NCI-H510A treated with DMSO at 0.1 percent for 48 hours (cell line): ENCODE measurements at places on chromosomes 1 and 21.

GRCh38 chr21:38768471-38769063 is 37.2 kb upstream of the ETS2 start:
- DNase-seq, result no peak

GRCh38 chr1:178931858-178932551 is 61.1 kb upstream of the ANGPTL1 start:
- DNase-seq, result no peak

DNA sequence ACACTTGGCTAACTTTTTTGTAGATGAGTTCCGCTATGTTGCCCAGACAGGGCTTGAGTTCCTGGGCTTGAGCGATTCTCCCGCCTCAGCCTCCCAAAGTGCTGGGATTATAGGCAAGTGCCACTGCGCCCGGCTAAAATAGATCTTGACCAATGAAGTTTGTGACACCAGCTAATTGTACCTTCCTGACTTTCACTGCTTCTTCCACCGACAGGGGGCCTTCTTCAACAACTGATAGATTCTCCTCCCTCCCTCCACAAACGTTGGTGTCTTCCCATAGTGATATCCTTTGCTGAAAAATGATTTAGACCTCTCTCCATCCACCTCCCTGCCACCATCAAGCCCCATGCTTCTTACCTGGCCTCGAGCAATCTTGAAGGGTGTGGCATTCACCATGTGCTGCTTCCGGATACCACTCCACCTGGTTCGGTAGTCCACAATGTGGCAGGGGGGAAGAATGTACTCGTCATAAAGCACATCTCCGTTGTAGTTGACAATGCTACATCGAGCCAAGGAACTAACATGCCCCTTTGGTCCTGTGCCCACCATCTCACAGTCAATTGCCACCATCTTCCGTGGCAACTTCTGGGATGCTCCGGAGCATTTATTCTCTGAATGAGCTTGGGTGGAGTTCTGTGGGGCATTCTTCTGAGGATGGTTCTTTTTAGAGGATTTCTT is 1.6 kb upstream of the METTL25B start:
- DNase-seq, result peak; percentile 79

- no peak for DNase-seq
These were observed 38.0 kb upstream of the HLX start for GRCh38 chr1:220841293-220841692.

GRCh38 chr1:10824821-10825540 is 28.5 kb upstream of the CASZ1 start:
- no peak for DNase-seq

DNA sequence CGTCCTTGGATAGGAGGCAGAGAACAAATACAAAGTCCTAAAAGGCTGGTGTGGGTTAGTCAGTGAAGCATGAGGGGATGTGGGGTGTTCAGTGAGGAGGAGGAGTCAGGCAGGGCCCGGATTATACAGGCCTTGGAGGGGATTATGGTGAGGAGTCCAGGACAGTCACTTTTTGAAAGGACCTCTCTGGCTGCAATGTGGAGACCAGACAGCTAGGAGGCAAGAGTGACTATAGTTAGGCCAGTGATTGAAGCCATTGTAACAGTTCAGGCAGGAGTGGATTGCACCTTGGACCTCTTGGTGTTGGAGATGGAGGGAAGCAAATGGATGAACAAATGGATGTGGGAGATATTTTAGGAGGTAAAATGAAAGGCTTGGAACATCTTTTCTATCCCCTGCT is 115.8 kb downstream of the C1orf94 start:
- DNase-seq, result no peak

DNA sequence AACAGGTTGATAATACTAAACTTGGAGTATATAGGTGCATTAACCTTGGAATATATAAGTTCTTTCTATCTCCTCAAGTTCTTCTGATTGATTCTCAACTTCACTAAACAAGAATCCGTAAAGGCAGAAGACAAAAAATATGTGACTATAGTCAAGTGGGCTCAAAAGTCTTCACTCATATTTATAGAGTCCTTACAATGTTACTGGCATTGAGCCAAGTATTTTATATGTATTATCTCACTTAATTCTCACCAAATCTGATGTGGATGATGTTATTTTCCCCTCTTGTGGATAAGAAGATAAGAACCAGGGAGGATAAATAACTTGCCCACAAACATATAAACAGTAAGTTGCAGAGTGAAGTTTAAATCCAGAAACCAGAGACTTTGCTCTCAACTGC is 486.9 kb downstream of the LRRIQ3 start:
- DNase-seq, result no peak

DNA sequence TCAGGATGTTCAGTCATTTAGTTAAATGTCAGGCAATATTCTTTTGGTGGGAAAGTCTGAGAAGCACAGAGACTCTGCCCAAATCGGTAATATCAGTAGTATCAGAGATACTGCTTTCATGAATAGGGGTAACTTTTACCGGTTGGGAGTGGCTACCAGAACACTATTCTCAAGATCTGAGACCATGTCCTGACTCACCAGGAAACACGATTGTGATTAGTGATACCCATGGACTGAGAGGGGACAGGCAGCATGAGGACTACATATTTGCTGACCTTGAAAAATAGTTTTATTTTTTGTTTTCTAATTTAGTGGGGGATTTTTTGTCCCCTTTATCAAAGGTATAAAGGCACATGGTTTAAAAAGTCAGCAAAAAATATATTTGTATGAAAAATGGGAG is 76.0 kb upstream of the NEK2 start:
- no peak for DNase-seq

DNA sequence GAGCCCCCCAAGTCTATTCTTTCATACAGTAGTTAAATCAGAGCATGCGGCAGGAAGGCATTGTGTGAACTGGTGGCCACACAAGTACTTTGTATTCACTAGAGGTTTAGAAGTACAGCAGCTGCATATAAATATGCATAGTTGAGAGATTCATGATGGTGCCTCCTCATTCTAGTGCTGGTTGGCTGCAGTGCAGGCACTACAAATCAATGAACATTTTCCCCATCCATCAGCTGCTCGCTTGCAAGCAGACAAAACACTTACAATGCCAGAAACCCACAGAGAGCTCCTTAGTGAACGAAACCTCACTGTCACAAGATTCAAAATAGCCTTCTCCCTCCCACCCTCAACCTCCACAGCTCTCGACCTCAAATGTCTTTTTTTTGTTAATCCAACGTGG is 726.2 kb downstream of the USP25 start:
- DNase-seq, result no peak

DNA sequence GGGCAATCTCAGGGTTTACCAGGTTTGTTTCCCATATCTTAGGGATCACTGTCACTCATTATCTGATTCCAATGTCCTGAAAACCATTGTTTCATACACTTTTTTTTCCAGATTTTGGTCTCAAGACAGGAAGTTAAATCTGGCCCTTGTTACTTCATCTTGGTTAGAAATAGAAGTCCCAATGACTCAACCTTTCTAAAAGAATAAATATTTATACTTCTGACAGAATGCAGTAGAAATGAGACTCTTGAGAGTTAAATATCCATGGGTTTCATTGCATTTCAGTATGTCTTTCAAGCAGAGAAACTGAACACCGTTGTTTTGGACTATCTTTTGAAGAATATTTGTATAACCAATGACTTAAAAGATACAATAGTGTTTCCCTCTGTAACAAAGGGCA is 19.8 kb upstream of the VCAM1 start:
- DNase-seq, result no peak

DNA sequence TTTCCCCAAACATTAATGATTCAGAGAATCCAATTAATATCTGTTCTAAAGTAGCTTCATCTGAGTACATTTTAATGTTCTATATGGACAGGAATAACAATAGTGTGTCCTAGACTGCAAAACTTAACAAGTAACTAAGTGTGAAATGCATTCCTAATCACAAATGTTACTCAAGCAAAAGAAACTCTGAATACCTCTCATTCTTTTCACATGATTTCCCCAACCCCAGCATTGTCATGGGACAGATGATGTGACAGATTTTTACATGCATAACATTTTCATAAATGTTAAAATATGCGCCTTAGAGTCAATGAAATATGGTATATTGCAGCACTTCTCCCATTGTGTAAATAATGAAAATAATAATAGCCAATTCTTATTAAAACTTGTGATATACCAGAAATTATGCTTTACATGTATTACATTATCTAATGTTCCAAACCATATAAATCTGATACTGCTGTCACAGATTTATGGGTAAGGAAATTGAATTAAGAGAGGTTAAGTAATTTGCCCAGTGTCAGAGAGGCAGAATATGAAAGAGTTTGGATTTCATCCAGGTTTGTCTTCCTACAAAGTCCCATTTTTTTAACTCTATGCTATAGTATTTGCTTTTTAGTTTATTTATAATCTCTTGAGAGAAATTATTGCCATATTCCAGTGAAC is 269.4 kb downstream of the LRRC7 start:
- DNase-seq, result no peak

GRCh38 chr21:37496972-37497371 is 130.4 kb downstream of the DYRK1A start:
- DNase-seq, result no peak

DNA sequence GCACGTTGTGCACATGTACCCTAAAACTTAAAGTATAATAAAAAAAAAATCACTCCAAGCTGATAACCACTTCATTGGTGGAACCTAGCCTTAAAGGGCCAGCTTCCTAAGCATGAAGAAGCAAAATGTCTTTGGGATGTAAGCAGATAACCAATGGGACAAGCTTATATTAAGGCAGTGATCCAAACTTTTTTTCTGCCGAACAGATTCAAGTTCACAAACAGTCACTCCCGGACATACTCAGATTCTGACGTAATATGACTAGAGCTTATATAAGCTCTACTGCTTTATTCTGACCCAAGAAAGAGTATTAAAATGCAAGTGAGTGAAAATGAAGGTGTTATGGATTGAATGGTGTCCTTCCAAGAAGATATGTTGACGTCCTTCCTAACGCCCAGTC is 44.9 kb upstream of the HIVEP3 start:
- no peak for DNase-seq

GRCh38 chr21:44844256-44844655 is 26.4 kb upstream of the SUMO3 start:
- DNase-seq, result no peak

DNA sequence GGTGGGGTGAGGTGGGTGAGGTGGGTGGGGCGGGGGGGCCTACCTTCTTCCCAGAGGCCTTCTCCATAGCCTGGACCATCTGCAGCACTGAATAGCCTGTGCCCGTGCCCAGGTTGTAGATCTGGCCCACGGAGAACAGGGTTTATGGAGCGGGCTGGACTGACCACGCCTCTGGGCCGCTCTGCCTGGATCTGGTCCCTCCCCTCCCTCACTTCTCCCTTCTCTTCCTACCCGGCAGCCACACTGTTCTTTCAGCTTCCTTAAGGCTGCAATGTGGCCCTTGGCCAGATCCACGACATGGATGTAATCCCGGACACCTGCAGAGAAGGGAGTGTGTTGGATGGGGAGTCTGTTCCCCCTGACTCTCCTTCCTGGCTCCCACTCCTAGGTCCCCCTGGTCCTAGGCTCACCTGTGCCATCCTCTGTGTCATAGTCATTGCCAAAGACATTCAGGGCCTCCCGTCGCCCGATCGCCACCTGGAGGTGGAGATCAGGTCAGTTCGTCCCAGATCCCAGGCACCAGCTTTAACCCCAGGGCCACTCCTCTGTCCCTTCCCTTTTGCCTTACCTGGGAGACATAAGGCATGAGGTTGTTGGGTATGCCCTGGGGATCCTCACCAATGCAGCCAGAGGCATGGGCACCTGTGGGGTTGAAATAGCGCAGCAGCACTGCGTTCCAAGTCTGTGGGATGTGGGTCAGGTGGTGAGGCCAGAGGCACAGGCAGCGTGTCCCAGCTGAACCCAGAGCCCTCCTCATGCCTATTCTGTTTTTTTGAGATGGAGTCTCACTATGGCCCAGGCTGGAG is 3.9 kb downstream of the GALE start:
- no peak for DNase-seq

DNA sequence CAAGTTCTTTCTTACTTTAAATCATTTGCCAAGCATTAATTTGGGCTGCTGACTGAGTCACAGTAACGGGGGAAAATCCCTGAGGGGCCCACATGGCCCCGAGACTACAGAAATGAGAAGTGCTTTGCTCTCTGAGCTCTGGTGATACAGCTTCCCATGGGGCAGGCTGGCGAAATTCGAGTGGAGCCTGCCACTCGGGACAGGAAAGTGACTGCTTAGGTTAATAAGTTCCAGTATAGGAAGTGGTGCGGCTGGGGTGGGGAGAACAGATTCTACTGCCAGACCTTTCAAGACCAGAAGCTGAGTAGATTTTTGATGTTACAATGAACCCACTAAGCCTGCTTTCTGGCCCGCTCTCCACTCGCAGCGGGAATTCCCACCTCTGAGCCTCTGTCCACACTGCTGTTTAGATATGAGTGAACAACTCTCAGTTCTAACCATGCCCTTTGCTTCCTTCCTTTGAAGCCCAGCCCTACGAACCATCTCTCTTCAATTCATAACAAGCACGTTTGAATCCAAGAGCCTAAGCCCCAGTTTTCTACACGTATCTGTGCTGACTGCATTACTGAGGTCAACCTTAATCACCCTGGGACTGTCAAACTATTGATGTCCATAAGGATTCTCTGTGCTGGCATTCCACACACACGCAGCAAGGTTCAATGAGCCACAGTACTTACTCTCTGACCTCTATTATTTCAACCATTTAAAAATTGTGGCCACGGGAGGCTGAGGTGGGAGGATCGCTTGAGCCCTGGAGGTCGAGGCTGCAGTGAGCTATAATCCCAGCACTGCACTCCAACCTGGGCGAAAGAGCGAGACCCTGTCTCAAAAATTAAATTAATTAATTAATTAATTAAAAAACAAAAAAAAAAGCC is 9.6 kb downstream of the ZBTB17 start:
- DNase-seq, result no peak

DNA sequence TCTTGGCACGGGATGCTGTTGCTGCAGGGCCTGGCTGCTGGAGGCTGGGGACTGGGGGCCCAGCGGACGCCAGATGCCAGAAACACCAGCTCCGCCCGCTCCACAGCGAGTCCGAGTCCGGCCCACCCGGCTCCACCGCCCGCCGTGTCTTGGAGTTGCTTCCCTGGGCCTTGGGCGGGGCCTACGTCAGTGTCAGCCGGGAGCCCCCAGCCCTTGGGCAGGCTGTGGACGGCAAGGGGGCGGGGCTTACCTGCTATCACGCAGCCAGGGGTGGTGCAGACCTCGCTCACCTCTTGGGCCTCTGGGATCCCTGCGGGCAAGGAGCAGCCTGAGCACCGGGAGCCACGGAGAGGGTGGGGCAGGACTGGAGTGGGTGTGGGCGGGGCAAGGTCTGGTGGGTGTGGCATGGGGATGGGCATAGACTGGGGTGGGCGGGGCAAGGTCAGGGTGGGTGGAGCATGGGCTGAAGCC is 21.8 kb downstream of the MMEL1 start:
- no peak for DNase-seq

- DNase-seq, result peak; percentile 82
These were observed at the start of gene SLC22A15 for GRCh38 chr1:115976062-115976920. SLC22A15 (plus strand) TSS chr1:115976513; CDS start chr1:115976628, 115 bp downstream.

GRCh38 chr21:37041706-37042271 is 31.1 kb downstream of the PIGP start:
- DNase-seq, result peak; percentile 78

GRCh38 chr1:6105218-6105679 is 59.6 kb downstream of the KCNAB2 start:
- DNase-seq, result peak; percentile 26

- DNase-seq, result no peak
These were observed 9.0 kb upstream of the IFFO2 start for GRCh38 chr1:18965206-18966173.

- no peak for DNase-seq
These were observed 41.8 kb upstream of the USP25 start for GRCh38 chr21:15688016-15688415.
